Activated effector memory CD4-positive, alpha-beta T cell treated with Interleukin-2 at 50 U/mL for 16 hours (primary cell): ENCODE measurements at places on chromosomes 4 and X.

DNA sequence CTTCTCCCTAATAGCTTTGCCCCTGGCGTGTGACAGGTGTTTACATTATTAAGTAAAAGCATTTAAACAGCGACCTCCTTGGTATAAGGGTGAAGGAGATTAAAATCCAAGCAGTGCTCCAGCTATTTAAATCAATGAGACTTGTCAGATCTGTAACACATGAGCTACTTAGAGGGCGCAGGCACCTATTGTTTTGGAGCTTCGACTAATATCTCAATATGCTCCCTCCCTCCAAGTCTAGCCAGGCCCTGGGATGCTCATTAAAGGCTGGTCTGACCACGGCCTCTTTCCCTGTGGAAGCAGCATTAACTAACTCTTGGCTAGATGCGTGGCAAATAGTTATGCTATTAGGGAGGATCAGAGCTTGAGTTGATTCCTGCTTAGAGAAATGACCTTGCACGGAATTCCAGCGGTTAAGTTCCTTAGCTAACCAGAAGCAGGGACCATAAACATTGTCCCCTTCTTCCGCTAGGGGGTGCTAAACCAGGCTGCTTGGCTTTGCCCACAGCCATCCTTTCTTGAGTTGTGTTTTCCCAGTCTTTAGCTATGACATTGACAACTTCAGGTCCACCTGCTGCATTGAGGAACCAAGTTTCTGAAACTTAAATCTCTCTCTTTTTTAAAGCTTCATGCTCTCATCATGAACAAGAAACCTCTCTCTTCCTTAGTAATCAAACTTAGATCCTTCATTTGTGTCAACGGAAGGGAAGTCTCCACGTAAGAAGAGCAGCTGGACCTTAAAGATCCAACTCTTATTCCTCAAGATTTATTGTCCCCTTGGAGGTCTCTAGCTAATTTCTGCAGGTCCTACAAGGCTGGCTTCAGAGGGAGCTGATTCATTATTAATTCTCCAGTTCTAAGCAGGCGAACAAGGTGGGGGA is 80.7 kb upstream of the IGFBP7 start:
- no peak for DNase-seq

DNA sequence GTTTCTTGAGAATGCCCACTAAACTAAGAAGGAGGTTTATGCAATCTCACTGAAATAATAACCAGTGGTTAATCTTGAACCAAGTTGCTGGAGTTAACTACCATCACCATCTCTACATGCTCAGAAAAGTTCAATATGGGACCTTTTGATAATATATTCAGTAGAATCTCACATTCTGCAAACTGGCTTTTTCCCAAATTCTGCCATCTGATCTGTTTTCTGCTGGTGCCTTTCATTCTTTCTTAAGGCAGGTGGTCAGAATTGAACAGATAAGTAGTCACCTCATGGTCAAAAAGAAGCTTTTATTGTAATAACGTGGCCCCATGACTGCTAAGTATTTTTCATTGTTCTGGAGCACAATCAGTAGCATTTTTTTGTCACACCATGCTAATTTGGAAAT is 229.0 kb upstream of the GK2 start:
- no peak for DNase-seq

DNA sequence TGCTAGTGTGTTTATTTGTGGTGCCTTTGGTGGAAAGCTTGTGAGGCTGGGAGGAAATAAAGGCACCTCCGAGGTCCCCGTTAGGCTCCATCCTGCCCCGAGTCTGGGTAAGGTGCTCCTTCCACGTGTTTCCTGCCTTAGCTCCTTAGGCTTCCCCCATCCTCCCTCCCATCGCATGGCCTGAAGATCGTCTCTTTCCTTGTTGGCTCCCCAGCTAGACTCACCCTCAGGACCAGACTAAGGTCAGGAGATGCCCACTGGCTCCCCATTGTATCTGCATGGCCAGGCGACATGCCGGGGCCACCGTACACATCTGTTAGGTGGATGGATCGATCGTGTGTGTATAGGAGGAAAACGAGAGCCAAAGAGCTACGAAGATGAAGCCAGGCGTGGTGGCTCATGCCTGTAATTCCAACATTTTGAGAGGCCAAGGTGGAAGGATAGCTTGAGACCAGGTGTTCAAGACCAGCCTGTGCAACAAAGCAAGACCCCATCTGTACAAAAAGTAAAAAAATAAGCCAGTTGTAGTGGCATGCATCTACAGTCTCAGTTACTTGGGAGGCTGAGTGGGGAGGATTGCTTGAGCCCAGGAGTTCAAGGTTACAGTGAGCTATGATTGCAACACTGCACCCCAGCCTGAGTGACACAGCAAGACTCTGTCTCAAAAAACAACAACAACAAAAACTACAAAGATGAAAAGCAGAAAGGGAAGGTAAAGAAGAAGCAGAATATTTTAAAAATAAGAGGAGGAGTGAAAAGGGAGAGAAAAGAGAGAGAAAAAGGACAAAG is 53.7 kb downstream of the SEPSECS start:
- no peak for DNase-seq

DNA sequence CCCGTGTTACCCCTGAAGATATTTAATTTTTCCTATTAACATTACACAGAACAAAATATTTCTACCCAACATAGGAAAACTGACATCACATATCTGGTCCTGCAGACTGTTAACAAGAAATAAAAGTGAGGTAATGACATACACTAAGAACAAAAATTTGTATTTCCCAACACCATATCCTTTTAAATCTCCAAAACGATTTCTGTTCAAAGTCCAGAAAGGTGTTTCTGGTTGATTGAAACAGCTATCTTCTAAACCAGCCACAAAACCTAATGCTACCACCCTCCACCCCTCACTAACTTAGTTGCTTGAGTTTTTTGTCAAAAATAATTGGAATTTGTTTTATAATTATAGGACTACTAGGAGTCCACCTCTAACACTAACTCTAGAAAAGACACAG is 7.1 kb downstream of the ANKRD50 start:
- no peak for DNase-seq

GRCh38 chrX:153426204-153426603 is 14.9 kb downstream of the ZFP92 start:
- DNase-seq, result no peak

GRCh38 chr4:121061861-121062260 is 10.5 kb downstream of the NDNF start:
- DNase-seq, result no peak

GRCh38 chr4:1001561-1002130 is 8.4 kb upstream of the SLC26A1 start:
- no peak for DNase-seq

DNA sequence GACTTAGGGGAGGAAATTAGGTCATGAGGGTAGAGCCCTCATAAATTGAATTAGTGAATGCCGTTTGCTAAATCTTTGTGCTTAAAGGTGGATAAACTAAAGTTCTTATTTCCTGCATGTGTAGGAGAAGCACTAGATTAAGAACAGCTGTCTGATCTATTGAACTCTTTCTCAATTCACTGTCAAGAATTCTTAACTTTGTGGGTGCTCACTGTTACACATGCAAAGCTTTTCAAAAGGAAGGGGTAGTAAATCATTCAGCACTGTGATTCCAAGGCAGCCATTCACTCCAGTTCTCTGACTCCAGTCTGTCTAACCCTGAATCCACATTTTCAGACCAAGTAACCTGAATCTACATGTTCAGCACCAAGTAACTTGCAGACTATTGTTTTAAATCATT is 1520.1 kb downstream of the PCDH18 start:
- DNase-seq, result no peak

- DNase-seq, result no peak
These were observed 6.9 kb upstream of the SRPK3 start for GRCh38 chrX:153773741-153774575.
